ENCODE measurements at places on chromosomes 2 and 18.

DNA sequence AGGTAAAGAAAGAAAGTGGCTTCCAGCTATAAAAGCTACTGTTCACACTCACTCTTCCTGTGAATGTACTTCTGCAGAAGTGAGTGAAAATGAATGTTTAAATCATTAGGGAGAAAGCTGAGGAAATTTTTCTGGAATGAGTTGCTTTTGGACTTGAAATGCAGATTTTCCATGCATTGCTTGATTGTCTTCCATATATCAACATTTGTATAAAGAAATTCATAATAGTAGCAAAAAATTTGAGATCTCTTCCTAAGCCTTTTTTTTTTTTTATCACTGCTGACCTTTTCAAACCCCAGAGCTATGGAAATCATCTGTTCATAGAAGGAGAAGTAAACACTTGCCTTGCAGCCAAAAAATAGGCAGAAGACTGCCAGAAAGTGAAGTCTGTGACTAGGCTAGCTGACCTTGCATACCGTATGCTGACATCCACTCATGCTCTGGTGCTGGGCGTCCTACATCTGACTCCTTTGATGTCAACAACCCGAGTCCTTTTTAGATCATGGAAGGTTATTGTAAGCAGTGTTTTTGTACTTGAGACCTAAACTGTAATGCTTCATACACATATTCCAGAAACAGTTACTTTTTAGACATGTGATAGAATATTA lies 154.5 kb upstream of the RASGRP3 start:
- no peak for DNase-seq

GRCh38 chr2:174833737-174834136 lies 69.5 kb upstream of the CHRNA1 start:
- no peak for DNase-seq

GRCh38 chr2:108239786-108240185 lies at the start of gene SULT1C3:
TSS of gene SULT1C3 (plus strand) at chr2:108239968. CDS start at chr2:108247195, 7,227 bp downstream.
- DNase-seq: no peak

DNA sequence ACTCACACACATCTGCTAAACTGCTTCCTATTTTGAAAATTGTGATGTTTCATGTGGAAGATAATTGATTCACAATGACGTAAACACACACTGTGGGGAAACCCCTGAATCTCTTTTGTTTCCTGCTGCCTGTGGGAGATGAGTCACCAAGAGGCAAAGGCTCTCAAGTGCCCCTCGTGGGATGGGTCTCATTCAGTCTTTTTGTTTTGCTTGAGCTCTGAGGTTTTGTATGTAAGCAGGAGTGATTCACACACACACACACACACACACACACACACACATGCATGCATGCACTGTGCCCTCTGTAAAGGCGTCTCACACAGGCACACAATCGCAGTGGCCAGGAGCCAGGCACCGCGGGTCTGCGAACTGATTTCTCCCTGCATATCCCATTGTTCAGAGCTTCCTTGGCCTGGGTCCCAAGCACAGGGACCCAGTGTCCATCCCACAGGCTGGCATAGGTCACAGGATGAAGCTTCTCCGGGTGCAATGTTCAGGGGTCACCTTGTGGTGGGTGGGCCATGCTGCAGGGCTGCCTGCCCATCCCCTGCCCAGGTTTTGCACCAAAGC lies 12.1 kb upstream of the ARHGEF4 start:
- DNase-seq: peak; percentile 58

DNA sequence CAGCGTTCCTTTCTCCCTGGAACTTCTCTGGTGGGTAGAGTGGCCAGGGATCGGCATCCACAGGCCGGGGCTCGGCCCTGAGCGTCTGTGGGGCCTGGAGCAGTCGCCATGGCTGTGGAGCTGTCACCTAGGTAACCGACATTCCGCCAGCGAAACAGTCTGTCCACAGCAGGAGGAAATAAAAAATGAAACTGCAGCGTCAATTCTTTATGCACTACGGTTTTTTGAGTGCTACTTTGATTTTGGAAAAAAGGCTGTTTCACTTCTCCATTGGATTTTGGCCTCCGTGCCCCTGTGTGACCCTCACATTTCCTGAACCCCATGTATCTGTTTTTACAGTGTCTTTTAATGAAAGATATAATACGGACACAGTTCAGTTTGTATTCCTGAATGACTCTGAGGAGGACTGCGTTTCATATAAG lies 163.4 kb downstream of the LDLRAD4 start:
- DNase-seq: no peak

GRCh38 chr2:9707008-9707407 lies 76.2 kb upstream of the YWHAQ start:
- no peak for DNase-seq

DNA sequence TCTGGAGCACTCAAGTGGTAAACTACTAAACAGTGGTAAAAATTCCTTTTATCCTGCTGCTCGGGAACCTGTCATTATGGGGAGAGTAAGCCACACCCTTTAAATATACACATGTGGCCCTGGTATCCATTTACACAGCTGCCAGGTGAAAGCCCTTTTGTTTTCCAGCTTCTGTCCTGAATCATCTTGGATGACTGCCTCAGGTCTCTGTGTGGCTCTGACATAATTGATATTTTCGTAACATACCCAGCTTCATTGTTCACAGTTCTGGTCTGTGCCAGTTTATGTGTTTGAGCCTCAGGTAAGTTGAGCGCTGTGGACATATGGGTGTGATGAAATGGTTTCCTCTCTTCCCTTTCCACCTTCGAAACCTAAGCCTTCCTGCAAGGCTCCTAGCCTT lies 15.7 kb upstream of the TTC39C start:
- no peak for DNase-seq

DNA sequence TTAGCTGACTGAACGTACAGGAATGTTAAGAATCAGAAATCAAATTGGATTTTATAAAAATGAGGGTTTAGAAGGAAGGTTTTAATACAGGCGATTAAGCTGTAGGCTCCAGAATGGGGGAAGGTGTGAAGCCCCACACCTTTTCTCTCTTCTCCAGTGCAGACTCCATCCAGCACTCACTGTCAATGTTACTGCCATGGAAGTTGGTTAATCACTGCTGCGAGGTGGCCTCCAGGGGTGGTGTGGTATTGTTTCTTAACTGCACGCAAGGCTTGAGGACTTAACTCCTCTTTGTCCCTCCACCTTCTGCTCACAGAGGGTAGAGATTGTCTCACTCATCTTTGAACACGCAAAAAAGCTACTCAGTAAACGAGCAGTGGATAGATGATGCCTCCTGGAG lies 26.9 kb upstream of the YWHAQ start:
- DNase-seq: no peak

GRCh38 chr2:152134488-152135280 lies 35.8 kb upstream of the CACNB4 start:
- DNase-seq: no peak

- DNase-seq: no peak
Observed at GRCh38 chr2:179172894-179173293, 91.7 kb downstream of the SESTD1 start.

- no peak for DNase-seq
Observed at GRCh38 chr2:144596073-144596871, 76.4 kb upstream of the ZEB2 start.

GRCh38 chr2:226515344-226516055 lies 284.1 kb downstream of the IRS1 start:
- DNase-seq: no peak

GRCh38 chr2:169362118-169362893 lies at the start of gene LRP2:
TSS of gene LRP2 (minus strand) at chr2:169362534. CDS start at chr2:169362399, 135 bp downstream.
- DNase-seq: no peak

DNA sequence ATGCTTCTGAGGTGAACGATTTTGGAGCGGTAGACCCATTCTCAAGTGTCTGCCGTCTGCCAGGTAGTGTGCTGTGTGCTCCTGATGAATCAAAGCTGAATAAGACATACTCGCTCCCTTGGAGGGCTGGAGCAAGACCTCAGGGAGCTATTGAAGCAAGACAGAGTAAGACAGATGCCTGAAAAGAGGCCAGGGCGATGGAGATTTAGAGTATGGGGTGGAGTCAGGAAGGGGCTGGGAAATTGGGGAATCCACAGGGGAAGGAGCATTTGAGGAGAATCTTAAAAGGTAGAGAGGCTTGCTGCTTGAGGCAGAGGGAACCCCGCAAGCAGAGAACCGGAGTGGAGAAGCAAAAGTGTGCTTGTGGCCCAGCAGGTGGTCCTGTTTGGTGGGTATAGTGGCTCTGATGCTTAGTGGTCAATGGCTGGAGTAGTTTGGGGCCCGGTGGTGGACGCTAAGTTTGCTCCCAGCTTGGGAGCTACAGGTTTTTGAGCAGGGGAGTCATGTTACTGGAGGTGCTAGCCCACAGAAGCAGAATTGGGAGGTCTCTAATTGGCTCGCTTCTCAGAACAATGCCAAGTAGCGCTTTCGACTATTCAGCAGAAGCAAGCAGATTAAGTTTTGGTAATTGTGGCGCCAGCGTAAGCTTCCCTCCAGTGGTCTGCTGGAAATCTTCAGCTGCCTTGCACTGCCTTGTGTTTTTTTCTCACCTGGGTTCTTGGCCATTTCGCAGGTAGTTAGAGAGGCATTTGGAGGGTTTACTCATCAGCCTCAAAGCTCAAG lies 2.0 kb downstream of the CNNM4 start:
- no peak for DNase-seq

- DNase-seq: no peak
Observed at GRCh38 chr2:43524177-43524965, 71.5 kb downstream of the THADA start.

DNA sequence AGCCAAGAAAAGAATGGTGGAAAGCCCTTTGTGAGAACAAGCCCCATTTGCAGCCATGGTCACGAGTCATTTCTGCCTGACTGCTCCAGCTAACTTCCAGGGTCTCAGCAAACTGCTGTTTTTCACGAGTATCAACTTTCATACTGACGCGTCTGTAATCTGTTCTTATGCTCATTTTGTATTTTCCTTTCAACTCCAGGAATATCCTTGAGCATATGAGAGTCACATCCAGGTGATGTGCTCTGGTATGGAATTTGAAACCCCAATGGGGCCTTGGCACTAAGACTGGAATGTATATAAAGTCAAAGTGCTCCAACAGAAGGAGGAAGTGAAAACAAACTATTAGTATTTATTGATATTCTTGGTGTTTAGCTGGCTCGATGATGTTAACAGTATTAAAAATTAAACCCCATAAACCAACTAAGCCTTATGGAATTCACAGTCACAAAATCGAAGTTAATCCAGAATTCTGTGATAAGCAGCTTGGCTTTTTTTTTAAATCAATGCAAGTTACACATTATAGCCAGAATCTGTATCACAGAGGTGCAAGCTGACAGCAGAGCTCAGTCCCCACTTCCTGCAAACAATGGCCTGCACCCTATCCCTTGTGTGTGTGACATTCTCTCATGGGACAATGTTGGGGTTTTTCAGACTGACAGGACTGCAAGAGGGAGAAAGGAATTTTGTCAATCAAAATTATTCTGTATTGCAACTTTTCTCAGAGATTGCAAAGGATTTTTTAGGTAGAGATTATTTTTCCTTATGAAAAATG lies 26.1 kb downstream of the SLC14A1 start:
- DNase-seq: no peak

DNA sequence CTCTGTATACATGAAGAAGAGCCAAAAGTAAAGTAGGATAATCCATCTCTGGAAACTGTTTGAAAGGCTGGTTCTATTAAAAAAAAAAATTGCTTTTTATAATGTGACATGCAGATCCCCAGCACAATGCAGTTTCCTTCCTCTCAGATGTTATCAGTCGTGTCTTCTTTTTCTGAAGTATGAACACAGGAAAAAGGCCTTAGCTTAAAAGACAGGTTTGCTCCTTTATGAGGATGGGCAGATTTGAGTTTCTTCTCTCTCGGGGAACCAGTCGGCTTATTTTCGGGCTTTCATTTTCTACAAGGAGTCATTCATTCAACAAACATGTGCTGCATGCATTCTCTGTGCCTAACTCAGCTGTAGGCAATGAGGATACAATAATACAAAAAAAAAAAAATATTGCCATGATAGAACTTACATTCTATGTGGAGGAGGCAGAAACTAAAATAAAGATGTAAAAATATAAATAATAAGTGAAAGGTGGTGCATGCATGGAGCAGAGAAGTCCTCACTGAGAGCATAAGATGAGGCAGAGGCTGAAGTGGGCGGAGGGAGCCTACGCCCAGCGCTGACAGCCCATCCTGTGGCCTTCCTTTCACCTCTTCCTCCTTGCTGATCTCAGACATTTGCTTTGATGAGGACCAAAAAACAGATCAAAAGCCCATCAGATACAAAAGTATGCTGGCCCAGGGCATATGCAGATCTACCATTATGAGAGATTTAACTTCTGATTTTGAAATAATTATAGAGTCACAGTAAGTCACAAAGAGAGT lies at the start of gene CD226:
TSS of gene CD226 (minus strand) at position 513 of the 773 bp plus-strand sequence. CDS start at position 46, 467 bp downstream.
- DNase-seq: no peak

- DNase-seq: no peak
Observed at GRCh38 chr2:108988796-108989713, at the start of gene EDAR. TSS of gene EDAR (minus strand) at chr2:108989220. CDS start at chr2:108931014, 58,206 bp downstream.

GRCh38 chr2:146952696-146953095 lies 892.1 kb upstream of the ACVR2A start:
- no peak for DNase-seq

GRCh38 chr2:10432311-10433181 lies 15.6 kb downstream of the ODC1 start:
- DNase-seq: no peak

DNA sequence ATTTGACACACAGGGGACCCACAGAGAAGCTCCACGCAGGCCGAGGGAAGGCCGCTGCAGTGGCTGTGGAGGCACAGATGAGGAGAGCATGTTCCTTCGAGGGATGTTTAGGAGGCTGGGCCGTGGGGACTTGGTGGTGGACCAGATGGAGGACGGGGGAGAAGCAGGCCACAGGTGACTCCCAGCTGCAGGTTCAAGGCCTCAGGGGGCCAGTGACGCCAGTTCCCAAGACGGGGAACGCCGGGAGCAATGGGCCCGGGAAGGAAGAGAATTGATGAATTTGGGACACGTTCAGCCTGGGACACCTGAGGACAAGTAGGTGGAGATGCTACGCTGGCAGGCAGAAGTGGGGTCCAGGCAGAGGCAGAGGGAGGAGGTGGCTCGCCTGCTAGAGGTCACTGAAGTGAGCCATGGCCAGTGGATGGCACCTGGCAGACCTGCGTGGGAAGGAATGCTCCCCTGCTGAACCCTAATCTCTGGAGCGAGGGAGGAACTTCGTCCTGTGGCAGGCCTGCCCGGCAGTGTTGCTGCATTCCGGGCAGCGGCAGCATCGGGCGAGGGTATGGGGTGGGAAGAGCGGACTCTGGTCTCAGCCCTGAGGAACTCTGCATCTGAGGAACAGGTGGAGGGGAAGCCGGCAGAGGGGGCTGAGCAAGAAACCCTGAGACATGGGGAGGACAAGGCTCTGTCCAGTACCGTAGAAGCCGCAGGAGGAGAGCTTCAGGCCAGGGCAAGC lies 25.2 kb upstream of the HPCAL1 start:
- no peak for DNase-seq

- DNase-seq: no peak
Observed at GRCh38 chr2:219490186-219490585, 8.5 kb upstream of the GMPPA start.

- no peak for DNase-seq
Observed at GRCh38 chr2:171235262-171235881, 74.7 kb upstream of the TLK1 start.

GRCh38 chr2:16314691-16315457 lies 350.8 kb downstream of the CYRIA start:
- DNase-seq: no peak

- no peak for DNase-seq
Observed at GRCh38 chr2:316381-316780, 28.5 kb upstream of the ALKAL2 start.

GRCh38 chr2:172467382-172467781 lies 40.0 kb downstream of the ITGA6 start:
- no peak for DNase-seq
